ENCODE measurements at places on chromosomes 11 and 22.

DNA sequence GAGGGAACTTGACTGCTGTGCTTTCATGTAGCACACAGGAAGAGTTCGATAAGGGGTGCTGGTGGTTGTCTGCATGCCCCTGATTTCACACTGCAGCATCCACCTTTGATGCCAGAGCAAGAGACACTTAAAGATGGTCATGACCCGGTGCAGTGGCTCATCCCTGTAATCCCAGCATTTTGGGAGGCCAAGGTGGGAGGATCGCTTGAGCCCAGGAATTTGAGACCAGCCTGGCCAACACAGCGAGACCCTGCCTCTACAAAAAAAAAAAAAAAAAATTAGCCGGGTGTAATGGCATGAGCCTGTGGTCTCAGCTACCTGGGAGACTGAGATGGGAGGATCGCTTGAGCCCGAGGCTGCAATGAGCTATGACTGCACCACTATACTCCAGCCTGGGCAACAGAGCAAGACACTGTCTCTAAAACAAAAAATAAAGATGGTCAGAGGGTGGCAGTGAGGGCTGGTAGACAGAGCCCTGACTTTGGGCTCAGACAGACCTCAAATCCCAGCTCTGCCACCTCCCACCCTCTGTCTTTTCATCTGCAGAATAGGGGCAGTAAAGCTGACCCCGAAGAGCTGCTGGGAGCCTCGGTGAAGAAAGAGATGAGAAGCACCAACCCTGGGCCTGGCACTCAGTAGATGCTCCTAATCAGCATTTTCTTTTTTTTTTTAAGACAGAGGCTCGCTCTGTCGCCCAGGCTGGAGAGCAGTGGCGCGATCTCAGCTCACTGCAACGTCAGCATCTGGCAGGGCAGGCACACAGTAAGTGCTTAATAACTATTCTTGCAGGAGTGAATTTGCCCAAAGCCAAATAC lies 17.7 kb downstream of the VWCE start:
- DNase-seq, result no peak

GRCh38 chr22:31923747-31924146 lies 20.6 kb upstream of the YWHAH start:
- no peak for DNase-seq

GRCh38 chr11:23497040-23497439 lies 636.8 kb upstream of the CCDC179 start:
- DNase-seq, result no peak

GRCh38 chr22:19275919-19276600 lies 15.5 kb downstream of the CLTCL1 start:
- no peak for DNase-seq

GRCh38 chr11:68841718-68842426 lies at the start of gene CPT1A:
Gene CPT1A (minus strand): TSS chr11:68841916. CDS start chr11:68815474, 26,442 bp downstream.
- peak; percentile 92 for DNase-seq

DNA sequence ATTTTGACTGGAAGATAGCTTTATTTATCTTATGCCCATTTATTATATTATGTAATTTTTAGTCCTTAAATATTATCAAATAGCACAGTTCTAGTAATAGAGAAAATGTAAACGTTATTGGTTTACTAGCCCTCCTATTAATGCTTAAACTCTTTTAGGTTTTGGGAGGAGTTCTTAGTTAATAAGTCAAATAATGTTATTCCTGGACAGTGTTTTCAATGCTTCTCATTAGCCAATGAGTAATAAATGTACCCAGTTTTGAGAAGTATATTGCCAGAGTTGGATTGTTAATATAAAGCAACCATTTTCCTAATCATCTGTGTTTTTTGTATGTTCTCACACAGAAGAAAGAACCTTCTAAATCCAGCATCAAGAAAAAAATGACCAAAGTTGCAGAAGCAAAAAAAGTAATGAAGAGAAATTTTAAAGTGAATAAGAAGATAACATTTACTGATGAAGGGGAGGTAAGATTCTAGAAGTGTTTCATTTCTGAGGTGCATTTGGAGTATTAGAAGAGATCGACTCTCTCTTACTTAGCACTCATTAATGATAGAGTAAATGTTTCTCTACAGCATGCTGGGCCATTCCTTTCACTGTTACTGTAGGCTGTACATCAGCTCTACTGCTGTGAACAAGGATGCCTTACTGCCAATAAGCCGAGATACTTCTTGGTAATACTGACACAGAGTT lies 173.4 kb downstream of the DDX10 start:
- no peak for DNase-seq

All from GM23248 (cell line).